ENCODE measurements at places on chromosomes 1 and 21. TPM values are rescaled to one million over a fixed set of nuclear protein-coding genes. Genes with fewer than 3 reads are reported as not detected.

DNA sequence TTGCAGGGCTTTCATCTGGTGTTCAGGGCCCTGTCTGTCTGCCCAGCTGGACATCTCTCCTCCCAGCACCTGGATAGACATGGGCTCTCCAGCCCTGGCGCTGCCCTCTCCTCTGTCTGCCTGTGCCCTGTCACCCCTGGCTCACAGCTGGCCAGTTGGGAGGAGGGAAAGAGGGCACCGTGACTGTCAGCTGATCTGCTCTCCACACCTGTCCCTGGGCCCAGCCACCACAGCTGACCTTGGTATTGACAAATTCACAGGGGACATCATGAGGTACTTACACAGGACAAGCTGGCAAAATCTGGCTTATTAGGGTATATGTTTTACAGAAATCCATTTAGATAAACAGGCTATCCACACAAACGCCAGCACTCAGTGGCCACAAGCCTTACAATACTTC lies 8.3 kb downstream of the TNR start:
- DNase-seq, result no peak

DNA sequence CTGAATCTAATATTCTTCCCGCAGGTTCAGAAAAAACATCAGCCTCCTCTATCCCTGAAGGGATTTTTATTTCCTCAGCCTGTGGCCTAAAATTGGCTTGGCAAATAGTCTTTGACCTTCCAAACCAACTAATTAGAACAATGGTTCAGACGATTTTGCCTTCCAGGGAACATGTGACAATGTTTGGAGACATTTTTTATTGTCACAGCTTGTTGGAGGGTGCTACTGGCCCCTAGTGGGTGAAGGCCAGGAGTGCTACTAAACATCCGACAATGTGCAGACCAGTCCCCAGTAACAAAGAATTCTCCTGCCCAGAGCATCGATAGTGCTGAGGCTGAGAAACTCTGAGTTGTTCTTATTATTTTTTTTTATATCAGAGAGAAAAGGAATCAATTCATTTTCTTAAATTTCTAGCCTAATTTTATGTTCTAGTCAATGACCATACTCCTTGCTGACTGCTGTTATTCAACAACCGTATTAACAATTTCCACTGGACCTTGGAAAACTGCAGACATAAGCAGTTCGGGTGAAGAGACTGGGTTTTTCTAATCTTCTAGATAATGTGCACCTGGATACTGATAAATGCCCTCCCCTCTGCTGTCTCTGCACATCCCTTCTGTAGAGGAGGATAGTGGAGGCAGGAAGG lies 280.7 kb downstream of the LMX1A start:
- DNase-seq, result no peak

DNA sequence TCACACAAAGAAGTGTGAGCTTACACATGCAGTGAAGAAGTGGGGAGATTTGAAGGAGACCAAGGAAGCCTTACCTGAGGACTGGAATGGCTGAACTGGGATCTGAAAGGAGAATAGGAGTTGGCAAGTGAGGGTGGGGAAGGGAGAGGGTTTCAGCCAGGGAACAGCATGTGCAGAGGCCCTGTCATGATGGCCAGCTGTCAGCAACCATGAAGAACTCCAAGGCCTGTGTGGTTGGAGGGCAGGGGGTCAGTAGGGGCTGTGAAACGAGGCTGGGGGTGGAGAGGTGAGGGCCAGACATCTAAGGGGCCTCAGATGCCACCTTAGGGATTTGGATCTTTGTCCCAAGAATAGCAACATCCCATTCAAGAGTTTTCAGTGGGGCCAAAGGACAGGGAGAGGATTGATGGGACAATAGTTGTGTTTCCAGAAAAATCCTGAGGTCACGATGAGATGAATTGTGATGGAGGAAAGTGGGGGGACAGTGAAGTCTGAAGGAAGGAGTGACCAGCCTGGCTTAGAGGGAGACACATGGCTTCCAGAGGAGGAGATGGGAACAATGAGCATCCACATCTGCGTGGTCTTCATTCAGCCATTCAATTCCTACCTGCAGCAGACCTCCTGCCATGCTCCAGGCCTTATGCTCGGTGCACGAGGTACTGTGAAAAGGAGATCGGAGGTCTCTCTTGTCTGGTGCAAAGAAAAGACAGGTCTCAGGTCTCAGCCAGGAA lies 187.6 kb downstream of the MATN1 start:
- no peak for DNase-seq

- DNase-seq, result no peak
Measured at GRCh38 chr1:165056914-165057313, 299.6 kb downstream of the LMX1A start.

DNA sequence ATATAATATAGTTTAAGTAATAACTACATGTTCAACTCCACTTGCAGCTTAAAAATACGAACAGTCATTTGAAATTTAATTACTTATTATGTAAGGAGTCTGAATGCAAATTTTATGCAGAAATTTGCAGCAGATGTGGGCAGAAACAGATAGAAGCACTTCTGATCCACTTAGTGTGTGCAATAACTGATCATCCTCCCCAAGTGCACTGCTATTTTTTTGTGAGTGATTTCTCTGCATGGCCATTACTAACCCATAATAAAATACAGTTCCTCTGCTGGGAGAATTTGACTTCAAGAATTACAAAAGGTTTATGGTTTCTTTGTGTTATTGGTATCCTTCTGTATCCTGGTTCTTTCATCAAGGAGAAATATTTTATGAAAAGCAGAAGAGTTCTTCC lies 611.5 kb upstream of the RGS18 start:
- no peak for DNase-seq

GRCh38 chr1:143497374-143497747 lies 474.4 kb downstream of the FAM72C start:
- DNase-seq, result no peak

SHISA4 gene
- 18.3 TPM for total RNA-seq

ACTL8 gene
- total RNA-seq, result not detected

CDC42BPA gene
- total RNA-seq, result 60.6 TPM

GTF2B gene
- 27.8 TPM for total RNA-seq

All from mammary epithelial cell (primary cell).